PC-9 (cell line): ENCODE measurements at places on chromosomes 1 and 21. TPM values are rescaled to one million over a fixed set of nuclear protein-coding genes. Genes with fewer than 3 reads are reported as not detected.

DNA sequence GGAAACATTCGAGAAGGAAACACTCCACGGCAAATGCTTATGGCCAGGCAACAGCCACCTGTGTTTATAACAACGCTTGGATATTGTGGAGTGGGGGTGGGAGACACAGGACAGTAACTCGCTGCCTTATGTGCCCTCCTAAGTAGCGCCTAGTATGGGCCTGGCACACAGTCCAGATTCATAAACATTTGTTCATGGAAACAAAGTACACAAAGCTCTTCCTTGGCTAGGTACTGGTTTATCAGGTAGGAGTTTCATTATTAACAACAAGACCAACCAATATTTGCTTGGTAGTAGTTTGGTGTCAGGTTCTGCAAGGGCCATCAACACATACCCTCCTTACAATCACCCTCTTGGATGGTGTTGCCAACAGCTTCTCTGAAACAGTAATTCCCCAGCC is 23.4 kb downstream of the TMCO4 start:
- DNase-seq: no peak
- H3K36me3 ChIP-seq: no peaks in the 10 kb centered on the region; the same call in 1 of the 2 replicates
- no peaks in the 10 kb centered on the region for H3K27me3 ChIP-seq
- H3K27ac ChIP-seq: no peak overlapping the region

GRCh38 chr21:30882866-30883597 is 1.7 kb upstream of the KRTAP11-1 start:
- no peak overlapping the region for H3K27ac ChIP-seq
- H3K4me3 ChIP-seq: no peak overlapping the region
- DNase-seq: no peak
- H3K36me3 ChIP-seq: no peaks in the 10 kb centered on the region

DNA sequence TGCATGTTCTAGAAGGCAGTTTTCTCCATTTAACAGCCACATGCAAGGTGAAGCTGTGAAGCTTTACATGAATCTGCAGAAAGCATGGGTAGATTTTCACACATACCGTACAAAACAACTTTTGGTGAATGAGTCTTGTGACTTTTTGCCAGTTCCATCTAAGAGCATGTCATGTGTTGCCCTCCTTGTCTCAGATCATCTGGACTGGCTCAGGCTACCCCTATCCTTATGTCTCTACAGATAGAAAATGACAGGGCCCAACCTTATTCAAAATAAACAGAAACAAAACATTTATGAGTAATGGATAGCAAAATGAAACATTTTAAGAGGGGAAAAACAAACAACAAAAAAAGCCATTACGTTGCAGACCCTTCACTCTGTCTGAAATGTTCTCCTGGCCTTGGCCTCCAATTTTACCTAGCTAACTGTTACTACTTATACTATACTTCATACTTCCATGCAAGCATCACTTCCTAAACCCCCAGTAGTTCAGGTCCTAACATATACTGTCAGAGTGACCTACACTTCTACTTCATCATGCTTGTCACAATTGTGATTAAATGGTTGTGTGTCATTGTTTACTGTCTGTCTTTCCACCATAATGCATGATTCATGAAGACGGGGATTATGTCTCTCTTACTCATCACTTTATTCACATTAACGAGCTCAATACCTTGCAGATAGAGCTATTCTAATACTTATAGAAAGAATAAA is 39.0 kb downstream of the LRRC8C start:
- peaks cover 11% of the 10 kb centered on the region for H3K4me1 ChIP-seq
- H3K4me3 ChIP-seq: no peak overlapping the region
- DNase-seq: no peak
- H3K27me3 ChIP-seq: no peaks in the 10 kb centered on the region

DNA sequence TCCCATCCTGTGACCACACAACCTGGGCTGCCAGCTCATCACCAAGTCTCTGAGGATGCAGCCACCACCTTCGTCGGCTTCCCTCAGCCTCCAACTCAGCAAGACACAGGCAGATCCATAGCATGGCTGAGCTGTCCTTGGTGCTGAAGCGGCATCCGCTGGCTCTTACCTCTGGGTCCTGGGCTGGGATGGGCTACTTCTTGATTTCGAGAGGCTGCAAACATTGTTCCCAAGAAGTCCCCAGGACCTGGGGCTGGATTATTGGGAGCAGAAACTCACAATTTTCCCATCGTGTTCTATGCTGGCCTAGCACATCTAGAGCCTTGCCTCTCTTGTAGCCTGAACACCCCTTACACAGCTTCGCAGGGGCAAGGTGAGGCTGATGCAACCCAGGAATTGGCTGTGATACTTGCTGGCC is 24.9 kb upstream of the C1QA start:
- H3K27ac ChIP-seq: no peak overlapping the region
- H3K27me3 ChIP-seq: peaks cover 72% of the 10 kb centered on the region
- DNase-seq: peak; percentile 43
- no peaks in the 10 kb centered on the region for H3K4me1 ChIP-seq
- H3K36me3 ChIP-seq: no peaks in the 10 kb centered on the region
- no peak overlapping the region for H3K4me3 ChIP-seq

GRCh38 chr21:33449616-33450015 is 30.2 kb downstream of the TMEM50B start:
- H3K4me3 ChIP-seq: no peak overlapping the region
- no peaks in the 10 kb centered on the region for H3K36me3 ChIP-seq
- no peaks in the 10 kb centered on the region for H3K27me3 ChIP-seq
- no peak overlapping the region for H3K27ac ChIP-seq
- H3K4me1 ChIP-seq: no peaks in the 10 kb centered on the region

DNA sequence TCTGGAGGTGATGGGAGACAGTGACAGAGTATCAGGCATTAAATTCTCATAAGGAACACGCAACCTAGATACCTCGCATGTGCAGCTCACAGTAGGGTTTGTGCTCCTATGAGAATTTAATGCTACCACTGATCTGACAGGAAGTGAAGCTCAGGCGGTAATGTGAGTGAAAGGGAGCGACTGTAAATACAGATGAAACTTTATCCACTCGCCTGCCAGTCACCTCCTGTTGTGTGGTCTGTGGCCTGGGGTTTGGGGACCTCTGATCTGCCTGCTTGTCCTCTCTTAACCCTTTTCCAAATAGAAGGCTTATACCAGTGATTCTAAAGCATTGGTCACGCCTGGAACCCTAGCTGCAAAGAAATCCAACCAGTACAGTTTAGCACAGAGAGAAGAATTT is 15.3 kb downstream of the GABPA start:
- no peak overlapping the region for H3K4me3 ChIP-seq
- no peaks in the 10 kb centered on the region for H3K36me3 ChIP-seq
- no peaks in the 10 kb centered on the region for H3K4me1 ChIP-seq
- no peaks in the 10 kb centered on the region for H3K27me3 ChIP-seq

DNA sequence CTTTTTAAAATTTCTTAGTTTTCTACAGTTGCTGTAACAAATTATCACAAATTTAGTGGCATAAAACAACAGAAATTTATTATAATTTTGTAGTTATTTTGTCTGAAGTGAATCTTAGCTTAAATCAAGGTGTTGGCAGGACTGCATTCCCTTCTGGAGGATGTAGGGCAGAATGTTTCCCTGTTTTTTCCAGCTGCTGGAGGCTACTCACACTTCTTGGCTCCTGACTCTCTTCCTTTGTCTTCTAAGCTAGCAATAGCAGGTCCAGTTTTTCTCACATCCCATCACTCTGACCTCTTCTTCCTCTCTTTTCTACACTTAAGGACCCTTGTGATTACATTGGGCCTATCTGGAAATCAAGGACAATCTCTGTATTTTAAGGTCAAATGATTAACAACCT is 84.1 kb downstream of the PKN2 start:
- no peak overlapping the region for H3K4me3 ChIP-seq
- no peaks in the 10 kb centered on the region for H3K27me3 ChIP-seq
- H3K4me1 ChIP-seq: peaks cover 40% of the 10 kb centered on the region
- peaks cover 34% of the 10 kb centered on the region for H3K36me3 ChIP-seq

- no peaks in the 10 kb centered on the region for H3K36me3 ChIP-seq
- peak overlapping the region; percentile 85 for H3K27ac ChIP-seq
- H3K27me3 ChIP-seq: no peaks in the 10 kb centered on the region
- no peak for DNase-seq
These were observed 4.3 kb upstream of the TTC22 start for GRCh38 chr1:54805466-54805865.

DNA sequence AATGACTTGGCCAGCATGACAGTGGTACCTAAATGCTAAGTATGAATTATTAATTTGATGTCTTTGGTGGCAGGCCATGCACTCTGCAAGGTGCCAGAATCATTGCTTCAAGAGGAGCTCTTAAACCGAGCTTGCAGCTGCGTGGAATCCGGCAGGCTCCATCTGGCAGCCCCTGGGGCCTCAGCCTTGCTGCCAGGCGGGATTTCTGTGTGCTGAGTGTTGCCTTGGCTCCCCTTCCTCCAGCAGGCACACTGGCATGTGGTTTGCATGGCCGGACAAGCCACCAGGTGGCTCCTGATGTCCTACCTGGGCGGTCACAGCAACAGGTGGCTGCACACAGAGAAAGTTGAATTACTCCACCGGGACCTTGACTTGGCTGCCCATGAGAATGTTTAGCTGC is 155.4 kb downstream of the URB2 start:
- peaks cover 27% of the 10 kb centered on the region for H3K27me3 ChIP-seq
- no peaks in the 10 kb centered on the region for H3K4me1 ChIP-seq
- no peak overlapping the region for H3K4me3 ChIP-seq
- H3K36me3 ChIP-seq: no peaks in the 10 kb centered on the region
- no peak for DNase-seq
- no peak overlapping the region for H3K27ac ChIP-seq

DNA sequence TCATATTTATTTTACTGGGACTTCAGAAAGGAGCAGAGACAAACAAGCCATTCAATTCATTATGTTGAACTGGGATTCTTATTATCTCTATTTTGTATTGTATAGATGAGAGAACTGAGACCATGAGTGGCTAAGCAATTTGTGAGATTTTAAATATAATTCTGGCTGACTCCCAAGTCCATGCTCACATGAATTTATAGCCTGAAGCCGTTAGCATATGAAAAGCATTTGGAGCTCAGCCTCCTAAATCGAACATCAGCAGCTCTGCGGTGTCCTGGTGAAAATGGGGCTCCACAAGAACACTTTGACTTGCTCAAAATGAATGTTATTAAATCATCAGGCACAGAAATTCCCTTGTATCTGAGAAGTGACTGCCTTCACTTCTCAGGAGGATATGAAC is 96.8 kb upstream of the DPT start:
- peaks cover 9% of the 10 kb centered on the region for H3K4me1 ChIP-seq
- H3K27me3 ChIP-seq: no peaks in the 10 kb centered on the region
- H3K36me3 ChIP-seq: no peaks in the 10 kb centered on the region
- H3K27ac ChIP-seq: no peak overlapping the region
- H3K4me3 ChIP-seq: no peak overlapping the region

- no peaks in the 10 kb centered on the region for H3K27me3 ChIP-seq
- no peak overlapping the region for H3K27ac ChIP-seq
- H3K4me1 ChIP-seq: no peaks in the 10 kb centered on the region
- no peak overlapping the region for H3K4me3 ChIP-seq
These were observed 62.9 kb upstream of the TMPRSS2 start for GRCh38 chr21:41570791-41571355.

- peaks cover 67% of the 10 kb centered on the region for H3K27me3 ChIP-seq
- no peak overlapping the region for H3K27ac ChIP-seq
- DNase-seq: no peak
- no peaks in the 10 kb centered on the region for H3K4me1 ChIP-seq
- no peaks in the 10 kb centered on the region for H3K36me3 ChIP-seq
These were observed 443.9 kb downstream of the CAMTA1 start for GRCh38 chr1:7229186-7229585.

- H3K4me3 ChIP-seq: no peak overlapping the region
- H3K36me3 ChIP-seq: no peaks in the 10 kb centered on the region
These were observed 130.2 kb downstream of the CAPN8 start for GRCh38 chr1:223535319-223535718.

GRCh38 chr1:216047811-216048572 is 375.3 kb downstream of the USH2A start:
- H3K4me1 ChIP-seq: no peaks in the 10 kb centered on the region
- no peak for DNase-seq
- no peaks in the 10 kb centered on the region for H3K36me3 ChIP-seq
- no peak overlapping the region for H3K4me3 ChIP-seq

- H3K4me1 ChIP-seq: no peaks in the 10 kb centered on the region
- H3K27ac ChIP-seq: no peak overlapping the region
- no peaks in the 10 kb centered on the region for H3K36me3 ChIP-seq
- DNase-seq: no peak
These were observed 128.6 kb downstream of the LHX4 start for GRCh38 chr1:180358649-180359048.

DNA sequence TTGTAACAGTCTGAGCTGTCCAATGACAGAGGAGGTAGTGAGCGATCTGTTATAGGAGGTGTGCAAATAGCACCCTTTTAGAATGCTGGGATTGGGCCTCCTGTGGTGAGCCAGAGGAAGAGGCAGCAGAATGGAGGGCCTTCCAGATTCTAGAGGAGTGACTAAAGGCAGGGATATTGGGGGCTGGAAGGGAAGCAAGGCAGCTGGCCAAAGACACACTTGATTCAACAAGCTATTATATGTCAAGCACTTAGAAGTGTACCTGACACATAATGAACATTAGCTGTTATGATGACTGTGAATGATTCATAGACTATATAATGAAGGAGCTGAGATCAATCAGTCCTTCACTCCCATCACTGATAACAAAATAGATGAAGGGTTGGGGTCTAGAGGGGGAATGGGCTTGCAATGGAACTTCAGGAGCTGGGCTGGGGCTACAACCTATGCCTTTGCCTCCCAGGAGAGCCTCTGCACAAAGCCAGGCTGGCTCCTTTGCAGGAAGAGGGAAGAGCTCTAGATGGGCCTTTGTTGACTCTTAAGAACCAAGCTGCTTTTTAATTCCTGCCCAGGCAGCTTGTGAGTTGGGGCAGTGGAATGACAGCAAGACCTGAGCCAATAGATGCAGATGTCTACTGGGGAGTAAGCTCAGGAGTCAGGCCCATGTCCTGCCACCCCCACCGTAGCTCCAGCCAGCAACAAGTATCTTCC is 2.3 kb upstream of the MKNK1 start:
- H3K4me1 ChIP-seq: peaks cover 41% of the 10 kb centered on the region
- peak overlapping the region; percentile 35; the same call in 1 of the 2 replicates for H3K27ac ChIP-seq
- peaks cover 29% of the 10 kb centered on the region for H3K36me3 ChIP-seq

DNA sequence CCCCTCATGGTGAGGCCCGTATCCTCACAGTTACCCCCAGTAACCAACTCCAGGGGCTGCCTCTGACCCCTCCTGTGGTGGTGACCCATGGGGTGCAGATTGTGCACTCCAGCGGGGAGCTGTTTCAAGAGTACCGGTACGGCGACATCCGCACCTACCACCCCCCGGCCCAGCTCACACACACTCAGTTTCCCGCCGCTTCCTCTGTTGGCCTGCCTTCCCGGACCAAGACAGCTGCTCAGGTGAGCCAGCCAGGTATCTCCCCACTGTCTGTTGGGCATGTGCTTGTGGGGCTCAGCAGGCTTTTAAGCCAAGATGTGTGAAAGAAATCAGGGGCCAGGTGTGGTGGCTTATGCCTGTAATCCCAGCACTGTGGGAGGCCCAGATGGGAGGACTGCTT is 39.9 kb downstream of the ZBTB17 start:
- no peak for DNase-seq
- no peaks in the 10 kb centered on the region for H3K27me3 ChIP-seq
- no peak overlapping the region for H3K4me3 ChIP-seq
- no peaks in the 10 kb centered on the region for H3K36me3 ChIP-seq
- no peaks in the 10 kb centered on the region for H3K4me1 ChIP-seq

GRCh38 chr1:198107091-198107501 is 49.7 kb upstream of the NEK7 start:
- no peaks in the 10 kb centered on the region for H3K27me3 ChIP-seq
- peak; percentile 16 for DNase-seq
- peaks cover 34% of the 10 kb centered on the region for H3K4me1 ChIP-seq

Gene ZSWIM5
- total RNA-seq: 0.50 and 0.55 TPM in 2 replicates

Gene SYCP1
- not detected in 2 replicates for total RNA-seq

Gene ZNF695
- total RNA-seq: 9.5 and 9.8 TPM in 2 replicates

Gene SMIM1
- 5.9 and 13.2 TPM in 2 replicates for total RNA-seq

Gene DMBX1
- total RNA-seq: 0.79 and 1.0 TPM in 2 replicates

Gene KIF21B
- total RNA-seq: 1.9 and 3.7 TPM in 2 replicates

Gene OR6N1
- not detected in 2 replicates for total RNA-seq
